ENCODE measurements at places on chromosomes 3 and 15. TPM values are rescaled to one million over a fixed set of nuclear protein-coding genes. Genes with fewer than 3 reads are reported as not detected.

DNA sequence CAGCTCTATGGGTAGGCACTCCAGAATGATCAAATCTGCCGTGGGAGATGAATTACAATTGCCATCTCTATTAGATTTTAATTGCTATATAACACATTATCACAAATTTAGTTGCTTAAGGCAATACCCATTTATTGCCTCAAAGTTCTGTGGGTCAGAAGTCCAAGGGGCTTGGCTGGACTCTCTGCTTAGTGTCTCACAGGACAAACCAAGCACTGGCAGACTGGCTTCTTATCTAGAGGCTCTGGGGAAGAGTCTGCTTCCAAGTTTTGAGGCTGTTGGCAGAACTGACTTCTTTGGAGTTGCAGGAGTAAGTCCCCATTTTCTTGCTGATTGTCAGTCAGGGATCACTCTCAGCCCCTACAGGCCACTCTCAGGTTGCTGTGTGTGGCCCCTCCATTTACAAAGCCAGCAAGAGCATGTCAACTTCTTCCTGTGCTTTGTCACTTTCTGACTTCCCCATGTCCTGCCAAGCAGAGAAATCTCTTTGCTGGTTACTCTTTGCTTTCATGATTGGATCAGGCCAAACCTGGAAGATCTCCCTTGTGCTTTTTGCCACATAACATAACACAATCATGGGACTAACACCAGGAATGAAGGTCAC, 93.5 kb upstream of the PRICKLE2 start:
- no peak for DNase-seq

DNA sequence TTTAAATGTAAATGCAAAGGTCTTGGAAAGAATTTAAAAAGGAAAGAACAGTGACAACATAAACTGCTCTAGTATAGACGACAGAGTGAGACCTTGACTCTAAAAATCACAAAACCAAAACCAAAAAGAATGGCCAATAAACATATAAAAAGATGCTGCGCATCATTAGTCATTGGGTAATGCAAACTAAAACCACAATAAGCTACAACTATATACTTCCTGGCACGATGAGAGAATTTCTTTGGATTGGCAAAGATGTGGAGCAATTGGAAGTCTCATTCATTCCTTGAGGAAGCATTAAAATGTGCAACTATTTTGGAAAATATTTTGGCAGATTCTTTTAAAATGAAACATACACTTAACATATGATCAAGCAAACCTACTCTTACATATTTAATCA, 98.7 kb upstream of the ZPLD1 start:
- DNase-seq: no peak

GRCh38 chr15:68598171-68599152, 19.7 kb downstream of the CORO2B start:
- no peak for DNase-seq

- DNase-seq: no peak
These were observed 22.2 kb upstream of the FBN1 start for GRCh38 chr15:48667701-48668100.

DNA sequence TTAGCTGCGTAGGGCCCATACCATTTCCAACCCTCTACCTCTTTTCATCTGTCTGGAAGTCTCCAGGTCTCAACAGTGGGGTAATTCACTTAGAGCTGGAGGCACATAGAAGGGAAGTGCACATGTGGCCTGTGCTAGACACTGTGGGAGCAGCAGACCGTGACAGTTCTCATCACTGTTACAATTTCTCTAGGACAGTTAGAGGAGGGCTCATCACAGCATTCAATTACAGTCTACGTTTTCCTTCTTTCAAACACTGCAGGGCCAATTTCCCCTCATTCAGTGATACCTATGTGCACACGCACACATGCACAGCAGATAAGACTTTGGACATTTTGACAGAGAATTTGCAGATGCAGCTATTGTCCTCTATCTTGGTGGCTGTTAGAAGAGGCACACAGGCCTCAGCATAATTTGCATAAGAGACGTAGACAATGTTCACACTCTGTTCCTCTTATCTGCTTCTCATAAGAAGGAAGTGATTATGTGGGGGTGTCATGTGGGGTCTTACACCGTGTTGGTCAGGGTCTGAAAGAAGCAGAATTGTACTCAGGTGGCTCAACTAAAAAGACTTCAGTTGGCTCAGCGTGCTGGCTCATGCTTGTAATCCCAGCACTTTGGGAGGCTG, 12.6 kb upstream of the HRG start:
- no peak for DNase-seq

DNA sequence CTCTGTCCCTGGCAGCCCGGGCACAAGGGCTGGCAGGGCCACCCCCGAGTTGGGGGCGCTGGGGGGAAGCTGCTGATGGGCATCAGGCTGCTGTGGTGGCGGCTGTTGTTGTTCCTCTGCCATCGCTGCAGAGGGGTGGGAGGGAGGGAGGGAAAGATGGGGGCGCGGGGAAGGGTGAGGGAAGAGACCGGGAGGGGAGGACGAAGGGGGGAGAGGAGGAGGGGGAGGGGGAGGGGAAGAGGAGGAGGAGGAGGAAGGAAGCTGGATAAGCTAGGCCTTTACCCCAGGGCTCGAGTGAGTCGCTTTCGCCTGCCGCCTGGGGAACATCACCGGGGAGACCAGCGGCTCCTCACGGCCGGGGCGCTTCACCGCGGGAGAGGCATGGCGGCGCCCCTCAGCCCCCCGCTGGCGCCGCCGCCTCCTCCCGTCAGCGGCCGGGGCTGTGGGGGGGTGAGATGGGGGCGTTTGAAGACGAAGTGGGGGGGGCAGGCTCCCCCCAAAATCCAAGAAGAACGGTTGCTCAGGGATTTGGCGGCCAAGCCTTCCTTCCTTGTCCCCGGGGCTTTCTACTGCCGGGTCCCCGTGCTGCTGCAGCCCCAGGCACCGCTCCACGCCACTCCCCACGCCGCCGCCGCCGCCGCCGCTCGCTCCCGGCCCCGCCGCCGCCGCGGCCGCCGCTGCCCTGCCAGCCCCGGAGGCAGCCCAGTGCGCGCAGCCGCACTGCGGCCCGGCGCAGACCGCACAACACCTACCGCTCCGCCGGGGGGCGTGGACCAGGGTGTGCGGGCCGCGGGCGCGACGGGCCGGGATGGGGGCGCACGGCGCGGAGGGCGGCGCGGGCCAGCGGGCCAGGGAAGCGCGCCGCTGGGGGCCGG, at the start of gene RFX7:
TSS of gene RFX7 (minus strand) at position 717 of the 875 bp plus-strand sequence. CDS start at position 123, 594 bp downstream.
- DNase-seq: peak; percentile 83

- DNase-seq: no peak
These were observed 3.5 kb downstream of the RLBP1 start for GRCh38 chr15:89217686-89218376.

- no peak for DNase-seq
These were observed 73.4 kb upstream of the PRR23C start for GRCh38 chr3:139117883-139118760.

GRCh38 chr3:71154846-71155245, 428.7 kb downstream of the FOXP1 start:
- no peak for DNase-seq

Gene BMF
- 3.3 TPM for total RNA-seq

Gene FRMD5
- not detected for total RNA-seq

Gene CPNE9
- total RNA-seq: not detected

All from left lobe of liver (tissue), 2 donors.